EH (cell line): ENCODE measurements at places on chromosomes 5 and 9.

DNA sequence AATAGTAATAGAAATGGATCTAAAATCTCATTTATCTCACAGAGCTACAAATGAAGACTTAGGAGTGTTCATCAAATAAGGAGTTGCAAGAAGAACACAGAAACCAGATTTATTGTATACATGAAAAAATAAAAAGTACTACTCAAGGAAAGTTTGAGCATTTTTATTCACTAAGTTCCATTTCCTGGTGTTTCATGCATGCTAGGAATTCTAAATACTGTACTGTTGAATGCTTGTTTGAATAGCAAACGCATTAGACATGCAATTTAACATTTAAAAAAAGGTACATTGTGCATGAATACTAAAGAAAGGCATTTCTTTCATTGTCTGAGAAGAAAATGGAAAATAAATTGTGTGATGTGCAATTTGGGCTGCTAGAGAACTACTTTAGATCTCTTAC lies 52.1 kb downstream of the C6 start:
- peak; percentile 77 for DNase-seq

- peak; percentile 77 for DNase-seq
Measured at GRCh38 chr9:128275198-128276007, at the start of gene GOLGA2. TSS of gene GOLGA2 (minus strand) at chr9:128276007. CDS start at chr9:128275976, 31 bp downstream.

DNA sequence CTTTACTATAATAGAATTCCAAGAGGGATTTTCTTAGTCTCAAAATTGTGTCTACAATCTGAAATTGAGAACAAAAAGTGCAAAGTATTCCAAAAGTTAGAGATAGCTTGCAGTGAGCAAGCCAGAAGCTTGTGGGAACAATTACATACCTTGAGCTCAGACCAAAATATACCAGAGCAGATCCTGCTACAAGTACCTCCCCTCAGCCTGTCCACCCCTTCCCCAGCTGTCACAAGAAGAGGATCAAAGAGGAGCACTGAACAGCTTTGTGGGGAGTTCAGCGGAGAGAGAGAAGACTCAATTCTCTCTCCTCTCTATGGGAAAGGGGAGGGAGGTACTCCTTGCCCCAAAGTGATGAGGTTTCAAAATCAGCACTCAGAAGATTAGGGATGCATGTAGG lies 869.2 kb upstream of the DMAC1 start:
- no peak for DNase-seq

DNA sequence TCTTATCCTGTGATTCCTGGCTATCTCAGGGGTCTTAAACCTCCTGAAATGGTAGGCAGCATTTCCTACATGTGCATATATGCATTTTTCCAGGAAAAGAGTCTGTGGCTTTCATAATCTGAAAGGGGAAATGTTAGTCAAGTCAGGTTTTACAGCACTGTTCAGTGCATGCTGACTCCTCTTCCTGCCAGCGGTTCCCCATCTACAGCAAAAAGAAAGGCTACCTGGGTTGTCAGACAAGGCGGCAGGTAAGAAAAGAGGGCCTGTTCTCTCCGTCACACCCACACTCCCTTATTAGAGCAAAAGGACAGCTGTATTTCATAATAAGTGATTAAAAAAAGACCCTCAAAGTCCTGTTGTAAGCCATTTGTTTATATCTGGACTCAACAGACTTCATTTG lies 4.3 kb upstream of the SPATA6L start:
- no peak for DNase-seq

GRCh38 chr5:92207151-92207550 lies 824.0 kb upstream of the ARRDC3 start:
- no peak for DNase-seq

- DNase-seq = peak; percentile 67
Measured at GRCh38 chr5:56078278-56079156, 83.8 kb upstream of the IL6ST start.

GRCh38 chr5:20291766-20292165 lies 303.8 kb upstream of the CDH18 start:
- DNase-seq = no peak

DNA sequence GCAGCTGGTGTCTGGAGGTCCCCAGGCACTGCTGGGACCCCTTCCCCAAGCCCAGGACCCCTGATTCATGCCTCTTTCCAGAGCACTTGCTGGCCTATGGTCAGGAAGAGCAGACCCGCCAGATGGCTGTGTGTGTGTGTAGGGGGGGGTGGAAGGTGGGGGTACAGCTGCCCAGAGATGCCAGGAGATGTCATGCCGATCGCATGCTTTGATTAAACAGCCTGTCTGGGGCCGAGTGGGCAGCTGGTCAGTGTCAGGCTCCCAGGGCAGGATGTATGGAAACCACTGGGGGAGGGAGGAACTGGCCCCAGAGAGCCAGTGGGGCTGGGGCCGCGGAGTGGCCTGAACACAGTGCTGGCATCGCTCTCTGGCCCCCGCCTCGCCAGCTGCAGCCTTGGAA lies 23.7 kb downstream of the RXRA start:
- no peak for DNase-seq

DNA sequence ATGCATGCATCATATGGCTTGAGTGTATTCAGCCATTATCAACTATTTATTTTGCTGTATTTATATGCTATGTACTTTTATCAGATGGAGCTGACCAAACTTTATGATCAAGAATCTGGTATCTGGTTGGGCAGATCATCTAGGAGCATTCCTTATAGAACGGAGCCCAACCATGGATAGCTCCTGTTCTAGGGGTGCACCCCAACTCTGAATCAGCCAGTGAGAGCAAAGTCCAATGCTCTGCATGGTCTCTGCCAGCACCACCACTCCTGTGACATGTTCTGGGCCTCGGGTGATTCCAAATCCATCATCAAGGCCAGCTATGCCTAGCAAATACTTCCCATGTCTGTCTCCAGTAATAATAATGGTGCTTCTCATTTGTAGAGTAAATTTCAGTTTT lies 517.5 kb downstream of the AGTPBP1 start:
- no peak for DNase-seq

DNA sequence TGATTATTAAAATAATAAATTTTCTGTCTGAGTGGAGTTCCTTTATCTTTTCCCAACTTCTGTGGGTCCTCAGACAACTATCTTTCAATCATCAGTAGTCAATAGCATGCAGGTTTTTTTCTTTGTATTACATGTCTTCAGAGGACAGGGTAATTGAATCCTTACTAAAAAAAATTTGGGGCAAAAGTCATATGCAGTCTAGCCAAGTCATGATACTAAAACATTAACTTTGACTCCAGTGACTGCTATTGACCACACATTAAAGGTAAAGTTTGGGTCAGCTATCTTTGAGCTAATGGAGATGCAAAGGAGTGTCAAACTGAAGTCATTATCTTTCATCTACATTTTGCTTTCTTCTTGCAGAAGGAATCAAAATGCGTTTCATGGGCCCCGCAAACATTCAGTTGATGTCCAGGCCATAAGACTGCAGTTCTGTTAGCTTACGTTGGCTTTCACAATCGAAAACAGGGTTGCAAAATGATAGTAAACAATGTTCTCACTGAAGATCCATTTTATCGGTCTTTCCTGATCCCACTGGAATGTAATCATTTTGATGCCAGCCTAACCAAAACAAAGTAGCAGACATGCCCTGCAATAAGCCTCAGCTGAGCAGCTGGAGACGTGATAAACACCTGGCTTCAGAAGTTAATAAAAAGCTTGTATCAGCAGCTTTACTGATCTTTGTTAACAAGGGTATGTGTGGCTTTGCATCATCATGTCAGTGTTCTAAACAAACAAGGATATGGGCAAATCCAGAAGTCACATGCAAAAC lies 186.1 kb upstream of the PRLR start:
- no peak for DNase-seq

GRCh38 chr5:53422539-53422938 lies 57.9 kb upstream of the FST start:
- DNase-seq = peak; percentile 87

DNA sequence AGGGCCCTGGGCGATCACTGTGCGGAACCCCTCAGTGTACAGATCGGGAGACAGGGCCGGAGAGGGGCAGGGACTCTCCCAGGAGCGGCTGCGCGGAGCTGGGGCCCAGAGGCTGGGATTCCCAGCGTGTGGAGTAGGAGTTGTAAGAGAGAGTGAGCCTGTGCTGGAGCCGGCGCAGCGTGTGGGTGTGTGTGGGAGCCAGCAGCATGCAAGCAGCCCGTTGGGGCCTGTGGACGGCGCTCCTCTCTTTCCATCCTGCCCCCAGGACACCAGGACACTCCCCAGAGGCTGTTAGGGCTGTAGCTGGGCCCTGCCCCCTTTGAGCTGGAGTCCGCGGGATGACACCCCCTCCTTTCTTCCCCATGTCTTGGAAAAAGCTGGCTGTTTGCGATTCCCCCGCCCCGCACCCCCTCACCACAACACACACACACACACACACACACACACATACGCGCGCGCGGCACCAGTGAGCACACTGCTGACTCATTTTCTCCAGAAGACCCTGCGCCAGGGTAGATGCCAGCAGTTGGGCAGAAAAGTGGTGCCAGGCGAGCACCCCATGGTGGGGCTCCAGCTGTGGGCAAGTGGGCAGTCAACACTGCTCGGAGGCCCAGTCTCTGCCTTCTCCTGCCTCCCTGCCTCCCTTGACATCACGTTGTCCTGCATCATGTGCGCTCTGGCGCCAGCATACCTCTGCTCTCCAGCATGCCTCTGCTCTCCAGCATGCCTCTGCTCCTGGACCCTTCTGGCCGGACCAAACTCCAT lies 1.5 kb downstream of the COL27A1 start:
- peak; percentile 93 for DNase-seq

GRCh38 chr9:20023961-20024571 lies 235.2 kb upstream of the SLC24A2 start:
- DNase-seq = no peak

DNA sequence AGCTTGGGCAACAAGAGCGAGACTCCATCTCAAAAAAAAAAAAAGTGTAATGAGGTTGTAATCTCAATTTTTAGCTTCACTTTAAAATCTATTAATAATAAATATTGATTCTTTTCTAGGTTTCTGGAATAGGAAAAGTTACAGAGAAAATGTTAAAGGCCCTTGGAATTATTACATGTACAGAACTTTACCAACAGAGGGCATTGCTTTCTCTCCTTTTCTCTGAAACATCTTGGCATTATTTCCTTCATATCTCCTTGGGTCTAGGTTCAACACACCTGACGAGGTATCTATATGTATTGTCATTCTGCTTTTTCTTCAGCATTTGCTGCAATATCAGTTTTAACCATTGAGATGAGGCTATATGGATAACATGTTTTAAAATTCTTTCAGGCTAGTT lies 26.6 kb upstream of the ANKDD1B start:
- no peak for DNase-seq

GRCh38 chr5:610744-611730 lies 1.1 kb upstream of the CEP72 start:
- no peak for DNase-seq

GRCh38 chr9:106076711-106077110 lies 382.4 kb downstream of the TMEM38B start:
- no peak for DNase-seq

DNA sequence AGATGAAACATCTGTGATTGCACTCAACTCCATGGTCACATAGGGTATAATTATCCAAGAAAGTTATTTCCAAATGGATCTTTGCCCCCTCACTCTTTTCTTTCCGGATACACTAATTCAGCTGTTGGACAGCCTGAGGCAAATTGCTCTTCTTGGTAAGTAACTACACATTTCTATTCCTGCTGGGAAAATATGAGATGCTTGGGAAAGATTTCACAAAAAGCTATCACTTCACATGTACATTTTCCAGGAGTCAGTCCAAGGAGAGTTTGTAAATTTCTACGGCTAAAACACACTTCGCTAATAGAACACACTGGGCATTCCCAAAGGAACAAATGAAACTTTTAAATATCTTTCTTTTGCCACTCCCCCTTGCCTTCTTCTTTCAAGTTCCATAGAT lies 123.0 kb upstream of the GRIA1 start:
- no peak for DNase-seq

DNA sequence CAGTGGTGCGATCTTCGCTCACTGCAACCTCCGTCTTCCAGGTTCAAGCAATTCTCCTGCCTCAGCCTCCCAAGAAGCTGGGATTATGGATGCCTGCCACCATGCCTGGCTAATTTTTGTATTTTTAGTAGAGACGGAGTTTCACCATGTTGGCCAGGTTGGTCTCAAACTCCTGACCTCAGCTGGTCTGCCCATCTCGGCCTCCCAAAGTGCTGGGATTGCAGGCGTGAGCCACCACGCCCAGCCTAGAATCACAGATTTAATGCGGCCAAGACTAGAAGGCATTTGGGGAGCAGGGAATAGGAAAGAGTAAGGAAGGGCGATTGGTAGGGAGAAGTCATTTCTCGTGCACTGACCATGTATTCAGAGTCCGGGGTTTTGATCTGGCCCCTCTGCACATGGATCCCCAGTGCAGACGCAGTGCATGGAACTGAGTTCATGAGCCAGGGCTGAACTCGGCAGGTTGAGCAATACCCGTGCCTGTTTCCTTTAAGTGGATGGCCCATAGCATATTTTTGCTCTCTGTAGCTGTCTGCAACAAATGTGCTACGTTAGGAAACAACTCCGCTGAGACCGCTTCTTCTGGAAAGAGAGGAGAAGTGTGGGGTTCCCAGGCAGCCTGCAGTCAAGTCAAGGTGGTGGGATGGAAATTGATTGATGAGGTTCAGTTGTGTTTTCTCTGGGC lies 3.4 kb upstream of the HMCN2 start:
- DNase-seq = no peak

DNA sequence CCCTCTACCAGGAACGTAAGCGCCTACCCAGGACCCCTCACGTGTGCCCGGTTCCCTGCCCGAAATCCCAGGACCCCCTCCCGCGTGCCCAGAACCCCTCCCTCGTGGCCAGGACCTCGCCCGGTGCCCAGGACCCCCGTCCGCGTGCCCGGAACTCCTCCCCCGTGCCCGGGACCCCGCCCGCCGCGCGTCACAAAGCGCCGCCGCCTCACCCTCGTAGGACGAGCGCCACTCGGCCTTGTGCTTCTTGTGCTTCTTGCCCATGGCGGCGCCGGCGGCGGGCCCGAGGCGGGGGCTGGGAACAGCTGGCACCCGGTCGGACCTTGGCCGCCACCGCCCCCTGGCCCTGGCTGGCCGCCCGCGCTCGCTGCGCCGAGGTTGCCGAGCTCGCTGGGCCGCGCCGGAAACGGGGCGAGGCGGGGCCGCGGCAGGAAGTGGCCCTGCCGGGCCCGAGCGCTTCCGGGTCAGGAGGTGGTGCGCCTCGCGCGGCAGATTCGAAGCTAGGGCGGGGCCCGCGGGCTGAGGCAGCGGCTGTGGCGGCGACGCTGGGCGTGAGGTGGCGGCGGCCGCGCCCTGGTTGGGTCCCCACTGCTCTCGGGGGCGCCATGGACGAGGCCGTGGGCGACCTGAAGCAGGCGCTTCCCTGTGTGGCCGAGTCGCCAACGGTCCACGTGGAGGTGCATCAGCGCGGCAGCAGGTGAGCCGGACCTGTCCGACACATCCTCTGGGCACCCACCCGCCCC lies at the start of the genes BRD9 and TRIP13:
BRD9 (minus strand) TSS at position 408 of the 743 bp plus-strand sequence; CDS start at position 264, 144 bp downstream.
TRIP13 (plus strand) TSS at position 491 of the 743 bp plus-strand sequence; CDS start at position 606, 115 bp downstream.
- peak; percentile 83 for DNase-seq

- no peak for DNase-seq
Measured at GRCh38 chr5:63953217-63953616, 9.0 kb downstream of the HTR1A start.

DNA sequence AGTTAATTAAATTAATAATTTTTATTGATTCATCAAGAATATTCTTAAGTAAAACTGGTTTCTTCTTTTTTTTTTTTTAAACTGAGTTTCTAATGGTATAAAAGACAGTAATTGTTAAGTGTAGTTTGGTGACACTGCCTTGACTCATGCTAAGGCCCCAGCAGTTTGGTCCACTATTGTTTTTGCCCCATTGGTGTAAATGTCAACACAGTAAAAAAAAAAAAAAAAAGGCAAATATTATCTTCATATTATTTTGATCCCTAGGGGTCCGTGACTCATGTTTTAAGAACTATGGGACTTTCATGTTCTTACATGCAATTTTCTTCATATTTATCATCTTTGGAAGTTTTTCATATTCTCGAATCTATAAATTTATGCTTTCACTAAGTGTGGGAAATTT lies 29.2 kb upstream of the JAK2 start:
- no peak for DNase-seq
